ENCODE measurements at places on chromosomes 11 and 22. TPM values are rescaled to one million over a fixed set of nuclear protein-coding genes. Genes with fewer than 3 reads are reported as not detected.
A peak's percentile ranks its signal among the peaks of the same experiment; 100 is the strongest.

FIBIN gene
- total RNA-seq: 53.2 TPM

SCARF2 gene
- total RNA-seq: 25.3 TPM

DNA sequence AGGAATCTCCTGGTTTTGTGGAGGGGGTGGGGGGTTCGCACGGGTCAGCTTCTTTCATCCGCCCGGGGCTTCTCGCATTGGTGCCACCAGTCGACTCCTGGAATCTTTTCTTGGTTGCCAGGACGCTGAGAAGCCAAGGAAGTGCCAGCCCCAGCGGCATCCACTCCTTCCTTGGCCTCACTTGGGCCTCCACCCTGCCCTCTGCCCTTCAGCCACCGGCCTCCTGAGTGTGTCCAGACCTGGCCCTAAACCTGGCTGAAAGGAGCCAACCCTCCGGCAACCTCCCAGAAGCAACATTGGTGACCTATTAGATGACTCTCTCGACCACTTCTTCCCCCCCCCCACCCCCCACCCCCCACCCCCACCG lies 518 bp upstream of the GALNT18 start:
- ATAC-seq: peak; percentile 24

PTGDR2 gene
- 2.2 TPM for total RNA-seq

- peak; percentile 55 for ATAC-seq
Observed at GRCh38 chr11:112226831-112227401, 688 bp downstream of the PTS start.

- no peak for ATAC-seq
Observed at GRCh38 chr22:41516462-41516861, 27.8 kb downstream of the POLR3H start.

GRCh38 chr11:107581147-107581546 lies 9.8 kb upstream of the ELMOD1 start:
- ATAC-seq: no peak

- ATAC-seq: no peak
Observed at GRCh38 chr11:101022256-101022655, 107.4 kb downstream of the PGR start.

GRCh38 chr11:11979488-11980117 lies 28.8 kb downstream of the DKK3 start:
- peak; percentile 44 for ATAC-seq

DNA sequence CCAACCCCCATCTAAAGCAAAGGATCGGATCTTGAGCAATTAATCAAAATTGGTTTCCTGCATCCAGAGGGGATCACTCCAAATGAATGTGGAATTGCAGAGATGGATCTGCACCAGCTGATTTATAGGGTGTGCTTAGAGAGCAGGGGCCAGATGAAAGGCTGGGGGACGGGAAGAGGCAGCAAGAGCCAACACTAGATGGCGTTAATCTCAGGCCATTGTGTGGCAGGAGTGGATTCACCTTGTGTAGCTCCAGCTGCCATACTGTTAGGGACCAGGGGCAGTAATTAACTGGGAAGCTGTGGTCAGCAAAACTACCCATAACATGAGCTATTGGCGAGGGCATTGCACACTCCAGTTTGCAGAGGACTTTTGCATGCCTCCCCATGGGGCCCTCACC lies 35.6 kb downstream of the SERPINH1 start:
- no peak for ATAC-seq

- ATAC-seq: no peak
Observed at GRCh38 chr11:13310443-13310842, 32.9 kb downstream of the BMAL1 start.

GRCh38 chr22:30313527-30314363 lies 13.0 kb downstream of the TBC1D10A start:
- no peak for ATAC-seq

- no peak for ATAC-seq
Observed at GRCh38 chr11:77236901-77237300, 64.6 kb downstream of the GDPD4 start.

FOLH1 gene
- 0.69 TPM for total RNA-seq

OR52I2 gene
- total RNA-seq: not detected

CAPN5 gene
- total RNA-seq: 6.5 TPM

DKK3 gene
- total RNA-seq: 249 TPM

- no peak for ATAC-seq
Observed at GRCh38 chr11:132211479-132211878, 841.1 kb downstream of the NTM start.

CRYBB3 gene
- total RNA-seq: not detected

- no peak for ATAC-seq
Observed at GRCh38 chr11:107708792-107709191, 3.1 kb downstream of the SLN start.

- no peak for ATAC-seq
Observed at GRCh38 chr22:39776295-39777009, 117.1 kb downstream of the ENTHD1 start.

DNA sequence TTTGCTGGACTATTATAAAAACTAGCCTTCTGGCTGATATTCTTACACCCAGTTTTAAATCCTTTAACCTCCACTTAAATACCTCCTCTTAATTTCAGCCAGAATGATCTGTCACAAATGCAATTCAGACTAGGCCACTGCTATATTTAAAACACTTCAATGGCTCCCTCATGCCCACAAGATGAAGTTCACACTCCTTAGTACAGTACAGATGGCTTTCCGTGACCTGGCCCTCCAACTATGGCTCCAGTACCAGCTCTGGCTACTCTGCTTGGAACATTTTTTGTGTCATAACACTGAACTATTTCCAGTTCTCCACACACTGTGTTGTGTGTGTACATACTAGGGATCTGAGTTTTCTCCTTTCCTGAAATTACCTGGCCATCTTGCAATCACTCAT lies 353.4 kb downstream of the SOX6 start:
- no peak for ATAC-seq

DNA sequence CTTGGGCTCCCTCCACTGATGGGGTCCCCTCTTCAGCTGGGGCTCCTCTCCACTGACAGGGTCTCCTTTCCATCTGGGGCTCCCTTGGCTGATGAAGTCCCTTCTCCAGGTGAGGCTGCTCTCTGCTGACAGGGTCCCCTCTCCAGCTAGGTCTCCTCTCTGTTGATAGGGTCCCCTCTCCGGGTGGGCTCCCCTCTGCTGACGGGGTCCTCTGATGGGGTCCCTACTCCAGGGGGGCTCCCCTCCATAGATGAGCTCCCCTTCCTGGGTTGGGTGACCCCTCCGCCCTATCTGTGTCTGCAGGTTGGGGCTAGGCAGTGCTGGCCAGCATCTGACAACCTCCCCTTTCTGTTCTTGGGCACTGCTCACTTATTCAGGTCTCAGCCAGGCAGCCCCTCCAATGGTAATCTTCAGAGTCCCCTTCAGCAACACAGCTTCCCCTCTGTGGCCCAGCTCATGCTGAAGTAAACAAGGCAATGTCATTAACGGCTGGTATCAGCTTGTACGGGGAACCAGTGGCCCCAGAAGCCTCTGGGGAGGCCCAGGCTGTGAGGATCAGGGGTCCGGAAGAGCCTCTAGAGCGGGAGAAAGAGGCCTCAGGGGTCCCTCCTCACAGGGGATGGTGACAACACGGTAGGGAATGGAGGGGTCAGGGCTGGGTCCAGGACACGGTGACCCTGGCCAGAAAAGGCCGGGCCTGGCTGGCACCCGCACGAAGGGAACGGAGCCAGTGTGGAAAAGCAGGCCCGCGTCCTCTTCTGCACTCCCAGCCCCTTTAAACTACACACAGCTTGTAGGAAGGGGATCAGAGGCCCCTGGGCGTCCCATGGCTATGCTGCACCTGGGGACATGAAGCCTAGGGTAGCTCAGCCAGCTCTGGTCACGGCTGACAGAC lies 9.6 kb upstream of the CD81 start:
- no peak for ATAC-seq

DNA sequence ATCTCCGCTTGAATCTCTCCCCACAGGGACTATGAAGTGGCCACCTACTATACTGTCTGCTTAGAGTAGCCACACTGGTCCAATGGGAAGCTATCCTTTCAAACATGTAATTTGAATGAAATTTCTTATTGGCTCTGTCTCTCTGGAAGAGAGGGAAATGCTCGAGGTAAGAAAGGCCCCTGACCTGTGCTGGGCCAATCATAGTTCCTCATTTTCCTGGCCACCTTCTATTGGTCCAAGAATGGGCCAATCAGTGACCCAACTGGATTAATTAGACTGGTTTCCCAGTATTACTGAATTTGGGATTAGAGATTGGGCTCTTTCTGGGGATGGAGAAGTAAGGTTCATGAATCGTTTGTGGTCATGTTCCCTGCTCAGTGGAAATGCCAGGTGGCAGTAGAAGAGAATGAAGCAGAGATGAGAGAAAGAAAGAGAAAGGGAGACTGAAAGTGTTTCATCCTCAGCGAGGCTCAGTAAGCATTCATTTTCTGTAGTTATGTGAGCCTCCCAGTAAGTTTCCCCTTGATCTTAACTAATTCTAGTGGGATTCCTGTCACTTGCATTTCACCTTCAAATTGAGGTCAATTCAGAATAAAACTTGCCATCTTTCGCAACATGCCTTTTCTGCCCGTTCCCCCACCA lies 8.4 kb upstream of the MMP20 start:
- no peak for ATAC-seq

CST6 gene
- not detected for total RNA-seq

- ATAC-seq: peak; percentile 26
Observed at GRCh38 chr22:35525687-35526332, 14.8 kb upstream of the RASD2 start.

GRCh38 chr11:2707736-2708135 lies 7.9 kb upstream of the KCNQ1OT1 start:
- no peak for ATAC-seq

DNA sequence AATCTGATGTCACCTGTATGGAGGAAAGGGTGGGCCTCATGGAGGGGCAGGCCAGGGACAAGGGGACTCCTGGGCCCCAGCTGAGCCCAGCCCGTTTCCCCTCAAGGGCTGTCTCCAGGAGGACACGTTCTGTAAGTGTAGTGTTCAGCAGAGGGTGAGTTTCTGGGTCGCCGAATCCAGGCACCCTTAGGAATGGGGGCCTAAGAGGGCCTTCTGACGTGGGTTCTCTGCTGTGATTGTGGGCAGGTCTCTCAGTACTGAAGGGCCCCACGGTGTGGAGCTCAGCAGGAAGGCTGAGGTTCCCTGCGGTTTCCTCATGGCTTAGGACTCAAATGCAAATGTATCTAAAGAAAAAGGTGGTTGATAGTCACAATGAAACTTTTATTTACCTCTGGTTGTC lies 6.5 kb downstream of the PTDSS2 start:
- no peak for ATAC-seq

DEUP1 gene
- total RNA-seq: not detected

DNA sequence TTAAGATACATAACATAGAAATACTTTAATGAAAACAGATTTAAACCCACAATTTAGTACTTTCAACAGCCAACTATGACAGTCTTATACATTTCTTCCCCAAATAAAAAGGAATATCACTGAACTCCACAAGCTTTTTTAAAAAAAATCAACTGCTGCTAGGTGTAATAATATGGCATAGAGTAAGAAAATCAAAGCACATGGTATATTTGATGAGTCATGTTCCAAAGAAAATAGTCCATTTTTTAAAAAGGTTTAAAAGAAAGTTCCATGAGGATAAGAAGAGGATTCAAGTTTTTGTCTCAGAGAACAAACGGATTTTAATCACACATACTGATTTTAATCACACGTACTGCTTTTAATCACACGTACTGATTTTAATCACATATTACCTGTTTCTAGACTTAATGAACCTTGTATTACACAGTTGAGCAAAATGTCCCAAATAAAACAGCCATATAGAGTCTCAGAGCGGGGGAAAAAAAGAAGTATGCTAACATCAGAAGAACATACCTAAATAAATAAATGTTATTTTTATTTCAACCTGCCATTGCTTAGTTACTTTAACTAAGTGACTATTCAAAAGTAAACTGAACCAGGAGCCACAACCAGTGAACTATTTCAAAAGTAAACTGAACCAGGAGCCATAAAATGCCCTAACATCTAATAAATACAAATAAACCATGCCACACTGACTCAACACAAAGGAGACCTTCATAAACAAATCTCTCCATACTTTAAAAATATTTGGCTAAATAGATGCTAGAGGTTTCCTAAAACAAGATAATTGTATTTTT lies 198.4 kb downstream of the SBF2 start:
- ATAC-seq: no peak

DNA sequence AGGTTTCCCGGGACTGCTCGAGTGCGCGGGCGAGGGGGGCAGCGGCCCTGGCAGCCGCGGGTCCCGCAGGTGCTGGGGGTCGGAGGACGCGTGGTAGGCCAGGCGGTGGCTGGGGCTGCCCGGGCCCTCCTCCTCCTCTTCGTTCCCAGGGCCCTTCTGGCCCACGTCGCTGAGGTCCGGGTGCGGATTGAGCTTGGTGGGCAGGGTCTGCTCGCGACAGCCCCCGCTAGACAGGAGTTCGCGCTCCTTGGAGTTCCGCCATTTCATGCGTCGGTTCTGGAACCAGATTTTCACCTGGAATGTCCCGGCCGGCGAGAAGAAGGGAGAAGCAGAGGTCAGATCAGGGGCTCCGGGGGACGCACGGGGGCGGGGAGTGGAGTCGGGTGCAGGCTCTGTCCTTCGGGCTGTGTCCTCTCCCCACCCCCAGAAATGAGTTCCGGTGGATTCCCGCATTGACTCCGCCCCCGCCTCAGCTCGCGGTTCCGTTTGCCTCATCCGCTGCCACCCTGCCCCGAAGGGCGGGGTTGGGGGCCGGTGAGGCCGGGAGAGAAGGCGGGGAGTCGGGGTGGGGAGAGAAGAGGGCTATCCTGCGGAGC lies 3.9 kb downstream of the DBX1 start:
- no peak for ATAC-seq

DNA sequence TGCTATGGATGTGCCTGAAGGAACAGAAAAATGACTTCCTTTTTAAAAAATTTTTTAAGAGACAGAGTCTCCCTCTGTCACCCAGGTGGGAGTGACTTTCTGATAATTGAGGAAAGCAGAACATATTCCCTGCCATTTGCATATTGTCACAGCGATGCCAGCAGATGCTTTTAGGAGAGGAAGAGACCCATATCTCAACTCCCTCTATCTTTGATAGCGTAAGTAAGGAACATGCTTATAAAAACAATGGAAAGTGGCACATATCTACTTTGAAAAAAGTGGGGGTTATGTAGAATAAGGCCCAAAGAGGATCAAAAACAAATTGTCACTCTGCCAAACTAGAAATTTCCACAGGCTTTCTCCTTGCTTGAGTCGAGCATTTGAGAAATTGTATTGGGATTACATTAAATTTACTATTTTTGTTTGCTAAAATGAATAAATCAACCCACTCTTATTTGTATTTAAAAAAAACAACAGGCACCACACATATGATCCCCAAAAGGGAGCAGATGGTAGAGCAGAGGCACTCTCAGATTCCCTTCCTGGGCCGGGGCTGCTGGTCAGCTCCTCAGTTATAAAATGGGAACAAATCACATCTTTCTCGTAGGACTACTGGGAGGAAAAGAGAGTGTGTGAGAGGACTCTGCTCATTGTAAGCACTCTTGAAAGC lies 68.8 kb upstream of the TSPAN18 start:
- ATAC-seq: no peak

HMBS gene
- 1.2 TPM for total RNA-seq

GRCh38 chr11:133525976-133526375 lies 6.3 kb downstream of the OPCML start:
- ATAC-seq: no peak

DNA sequence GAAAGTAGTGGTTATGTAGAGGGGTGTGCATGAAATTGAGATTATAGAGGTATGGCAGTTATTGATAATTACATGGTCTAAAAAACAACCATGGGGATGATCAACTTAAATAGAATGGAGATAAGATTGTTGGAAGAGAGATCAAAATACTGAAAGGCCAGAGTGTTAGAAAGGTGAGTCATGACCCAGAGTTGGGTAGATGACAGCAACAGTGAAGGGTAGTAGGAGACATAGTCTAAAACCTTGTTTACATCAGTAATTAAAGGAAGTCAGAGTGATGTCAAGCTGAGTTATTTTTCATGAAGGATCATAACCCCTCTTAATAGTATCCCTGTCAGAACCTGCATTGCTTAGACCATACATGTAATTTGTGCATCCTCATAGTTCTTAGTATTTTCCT lies 110.9 kb downstream of the ELP4 start:
- ATAC-seq: no peak
